A549 treated with CORT108297 at 1 μM for 4 hours (cell line): ENCODE measurements at places on chromosomes 2 and 18. TPM values are rescaled to one million over a fixed set of nuclear protein-coding genes. Genes with fewer than 3 reads are reported as not detected.

The RELCH gene
- 11.7 to 14.4 TPM (median 12.1 TPM) in 5 replicates for total RNA-seq

The ARHGAP28 gene
- total RNA-seq, result 0.07 to 0.13 TPM (median 0.12 TPM) in 3 of 5 replicates, not detected in the others

The SLC40A1 gene
- 2.7 to 3.4 TPM (median 2.9 TPM) in 5 replicates for total RNA-seq

The PROC gene
- 2.9 to 4.2 TPM (median 3.9 TPM) in 5 replicates for total RNA-seq

The ABCG8 gene
- not detected in 5 replicates for total RNA-seq

The RNU2-63P gene
- not detected in 5 replicates for total RNA-seq

The PPP4R1 gene
- total RNA-seq, result 39.7 to 42.5 TPM (median 40.0 TPM) in 5 replicates

The DSEL gene
- 0.27 to 0.40 TPM (median 0.34 TPM) in 5 replicates for total RNA-seq

The LAMA1 gene
- 0.03 to 0.17 TPM (median 0.07 TPM) in 5 replicates for total RNA-seq
